ENCODE measurements at places on chromosomes 6 and 20.

- no peak for DNase-seq
Observed at GRCh38 chr20:37928996-37929682, 26.2 kb downstream of the VSTM2L start.

- DNase-seq = no peak
Observed at GRCh38 chr20:62818592-62819493, 2.0 kb downstream of the COL9A3 start.

GRCh38 chr20:21839982-21840381 lies 134.5 kb downstream of the PAX1 start:
- DNase-seq = no peak

DNA sequence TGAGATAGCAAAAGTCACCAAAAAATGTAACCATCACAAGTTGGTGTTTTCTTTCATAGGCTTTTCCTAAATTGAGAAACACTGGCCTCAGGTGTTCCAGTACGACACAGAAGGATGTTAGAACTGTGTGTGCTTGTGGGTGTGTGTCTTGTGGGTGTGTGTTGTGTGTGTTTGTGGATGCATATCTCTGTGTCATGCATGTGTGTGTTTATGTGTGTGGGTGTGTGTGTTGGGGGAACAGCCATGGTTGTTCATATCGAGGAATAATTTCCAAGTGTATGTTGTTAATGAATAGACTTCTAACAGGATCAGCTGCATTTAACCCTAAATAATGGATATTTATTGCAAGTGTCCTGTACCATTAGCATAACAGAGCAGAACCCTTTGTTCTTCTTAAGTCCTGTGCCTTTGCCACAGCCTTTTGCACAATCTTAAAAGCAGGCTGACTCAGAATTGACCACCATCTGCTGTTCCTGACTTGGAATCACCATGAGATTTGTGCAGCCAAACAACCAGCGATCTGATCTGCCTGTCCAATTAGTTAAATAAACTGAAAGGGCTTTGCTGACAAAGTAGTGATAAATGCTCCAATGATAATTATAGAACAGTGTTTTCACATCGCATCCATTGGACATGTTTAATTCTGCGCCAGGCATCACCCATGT lies 7.6 kb downstream of the CD93 start:
- DNase-seq = peak; percentile 46

GRCh38 chr20:4227085-4227821 lies 211.9 kb upstream of the RNF24 start:
- peak; percentile 89 for DNase-seq

DNA sequence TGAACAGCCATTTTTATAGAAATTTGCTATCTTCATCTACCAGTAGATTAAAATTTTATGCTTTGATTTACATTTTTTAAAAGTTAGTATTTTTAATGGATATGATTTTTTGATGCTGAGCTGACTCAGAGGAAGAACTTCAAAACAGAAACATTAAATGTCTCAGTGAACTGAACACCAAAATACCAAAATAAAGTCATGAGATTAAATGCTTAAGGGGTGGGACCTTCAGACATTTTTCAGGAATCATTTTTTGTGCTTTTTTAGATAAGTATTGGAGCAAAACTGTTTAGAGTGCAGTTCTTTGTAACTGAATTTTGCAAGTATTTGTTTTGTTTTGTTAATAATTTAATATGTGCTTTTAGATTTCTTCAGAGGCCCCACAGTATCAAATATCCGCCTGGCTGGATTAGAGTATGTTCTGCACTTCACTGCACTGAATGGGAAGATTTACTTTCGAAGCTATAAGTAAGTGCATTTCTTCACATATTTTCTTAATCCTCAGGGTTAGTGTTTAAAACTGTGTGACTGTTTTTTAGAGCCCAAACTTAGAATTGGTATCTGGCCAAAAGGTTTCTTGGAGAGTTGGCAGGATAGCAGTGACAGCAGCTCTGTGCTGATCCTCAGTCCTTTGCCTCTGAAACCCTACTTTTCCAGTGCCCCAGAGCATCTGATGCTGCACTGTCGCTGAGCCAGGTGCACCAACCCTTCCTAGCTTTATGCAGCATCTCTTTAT lies 33.7 kb downstream of the RPF2 start:
- DNase-seq = no peak

DNA sequence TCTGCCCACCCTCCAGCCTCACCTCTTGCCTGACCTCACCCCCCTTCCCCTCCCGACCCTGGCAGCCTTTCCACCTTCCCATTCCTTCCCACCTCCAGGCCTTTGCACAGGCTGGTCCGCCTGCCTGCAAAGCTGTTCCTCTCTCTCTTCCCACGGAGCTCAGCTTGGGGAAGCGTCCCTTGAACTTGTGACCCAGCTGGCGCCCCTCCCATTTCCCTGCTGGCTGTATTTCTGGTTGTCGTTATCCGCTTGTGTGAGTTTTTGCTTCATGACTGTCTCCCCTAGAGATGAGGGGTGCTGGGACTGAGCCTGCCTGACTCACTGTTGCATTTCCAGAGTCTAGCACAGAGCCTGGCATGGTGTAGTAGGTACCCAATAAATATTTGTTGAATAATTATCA lies 32.5 kb downstream of the VSTM2L start:
- no peak for DNase-seq

GRCh38 chr6:164477101-164477500 lies 832.3 kb downstream of the C6orf118 start:
- peak; percentile 3 for DNase-seq

- DNase-seq = peak; percentile 77
Observed at GRCh38 chr6:168035098-168035660, 37.7 kb downstream of the KIF25 start.

DNA sequence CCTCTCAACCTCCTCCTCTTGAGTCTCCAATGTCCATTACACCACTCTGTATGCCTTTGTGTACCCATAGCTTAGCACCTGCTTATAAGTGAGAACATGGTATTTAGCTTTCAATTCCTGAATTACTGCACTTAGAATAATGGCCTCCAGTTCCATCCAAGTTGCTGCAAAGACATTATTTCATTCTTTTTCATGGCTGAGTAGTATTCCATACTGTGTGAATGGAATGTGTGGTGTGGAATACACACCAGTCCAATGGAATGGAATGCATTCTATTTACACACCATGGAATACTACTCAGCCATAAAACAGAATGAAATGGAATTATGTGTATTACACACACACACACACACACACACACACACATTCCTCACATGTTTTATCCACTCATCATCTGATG lies 116.1 kb downstream of the BACH2 start:
- DNase-seq = no peak

GRCh38 chr6:151422981-151423380 lies 28.9 kb downstream of the RMND1 start:
- no peak for DNase-seq

GRCh38 chr20:10578607-10579006 lies 95.2 kb downstream of the JAG1 start:
- peak; percentile 49 for DNase-seq

DNA sequence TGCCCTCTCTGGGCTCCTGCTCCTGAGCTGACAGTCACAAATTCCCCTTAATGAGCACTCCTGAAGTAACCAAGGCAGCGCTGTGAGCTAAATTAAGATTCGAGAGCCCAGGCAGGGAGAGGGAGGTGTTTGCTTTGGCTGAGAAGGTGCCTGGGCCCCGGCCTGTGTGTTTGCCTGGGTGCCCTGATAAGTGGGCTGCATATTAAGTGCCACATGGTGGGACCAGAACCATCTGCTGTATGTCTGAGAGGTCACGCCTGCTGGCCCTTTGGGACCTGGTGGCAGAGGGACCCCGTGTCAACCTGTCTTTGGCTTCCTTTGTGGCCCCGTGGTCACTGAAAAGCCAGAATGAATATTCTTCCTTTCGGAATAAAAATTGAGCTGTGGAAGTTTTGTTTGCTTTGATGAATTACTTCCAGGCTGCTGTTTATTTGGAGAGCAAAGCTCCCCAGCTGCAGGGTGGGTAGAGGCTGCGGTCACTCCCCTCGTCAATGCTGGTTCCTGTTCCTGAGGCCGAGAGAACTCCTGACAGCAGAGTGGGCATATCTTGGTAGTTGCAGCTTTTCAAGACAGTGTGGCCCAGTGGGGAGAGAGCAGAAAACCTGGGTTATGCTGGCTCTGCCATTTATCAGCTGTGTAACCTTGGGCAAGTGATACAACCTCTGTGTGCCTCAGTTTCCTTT lies 17.5 kb upstream of the KCNK16 start:
- DNase-seq = no peak

DNA sequence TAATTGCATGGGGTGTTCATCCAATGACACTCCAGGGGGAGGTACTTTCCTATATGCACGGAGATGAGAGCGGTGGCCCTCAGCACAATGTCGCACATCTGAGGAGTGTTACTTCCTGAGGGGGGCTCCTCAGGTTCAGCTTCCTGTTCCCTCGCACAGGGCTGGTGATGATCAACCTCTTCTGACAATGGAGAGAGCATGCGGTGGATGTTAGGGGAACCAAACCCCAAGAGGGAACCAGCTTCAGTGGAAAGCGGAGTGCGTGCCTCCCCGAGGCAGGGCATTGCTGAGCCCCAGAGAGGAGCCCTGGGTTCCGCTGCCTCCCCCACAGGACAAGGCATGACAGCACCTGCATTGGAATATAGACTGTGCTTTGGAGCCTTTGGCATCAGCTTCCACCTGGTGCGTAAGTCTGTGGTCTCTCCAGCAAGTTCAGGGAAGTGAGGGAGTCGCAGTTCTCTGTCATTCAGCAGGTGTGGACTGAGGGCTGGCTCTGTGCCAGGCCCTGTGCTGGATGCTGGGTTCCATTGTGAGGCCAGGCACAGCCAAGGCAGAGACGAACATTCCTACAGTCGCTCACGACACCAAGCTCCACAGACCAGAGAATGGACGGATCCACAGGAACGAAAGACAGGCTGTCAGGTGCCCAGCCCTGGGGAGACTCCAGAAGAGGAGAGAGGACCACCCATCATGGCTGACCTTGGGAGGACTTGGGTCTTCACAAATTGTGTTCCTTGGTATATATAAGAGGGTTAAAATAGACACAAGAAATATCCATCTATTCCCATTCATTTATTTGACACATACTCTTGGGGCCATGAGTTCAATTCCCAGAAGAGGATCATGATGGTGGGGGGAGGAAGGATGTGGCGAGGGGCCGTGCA lies 3.9 kb upstream of the ZNF831 start:
- DNase-seq = no peak

GRCh38 chr20:61699495-61700374 lies 365.9 kb downstream of the TAF4 start:
- DNase-seq = no peak

All from AG10803 (cell line).